Peyer's patch (tissue), 4 donors: ENCODE measurements at places on chromosomes 12 and 14.

DNA sequence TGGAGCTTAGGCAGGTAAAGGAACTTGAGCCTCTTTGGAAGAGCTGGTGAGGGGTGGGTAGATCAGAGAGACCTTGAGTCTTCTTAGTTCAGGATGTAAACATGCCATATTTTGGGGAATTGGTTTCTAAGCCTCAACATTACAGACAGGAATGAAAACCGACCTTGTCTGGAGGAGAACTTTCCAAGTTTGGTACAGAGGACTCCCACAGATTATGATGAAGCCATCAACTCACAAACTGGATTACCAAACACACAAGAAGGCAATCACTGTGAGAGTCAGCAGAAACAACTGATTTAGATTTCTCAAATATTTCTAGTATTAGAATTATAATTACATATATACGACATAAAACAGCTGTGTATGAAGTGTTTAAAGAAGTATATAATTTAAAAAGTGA is 22.3 kb upstream of the AMN1 start:
- no peak overlapping the region for H3K27ac ChIP-seq
- no peaks in the 10 kb centered on the region for H3K36me3 ChIP-seq

- DNase-seq = no peak
- no peaks in the 10 kb centered on the region for H3K4me1 ChIP-seq
- no peak overlapping the region for H3K27ac ChIP-seq
Observed at GRCh38 chr14:83924259-83924658, 1605.7 kb upstream of the FLRT2 start.

DNA sequence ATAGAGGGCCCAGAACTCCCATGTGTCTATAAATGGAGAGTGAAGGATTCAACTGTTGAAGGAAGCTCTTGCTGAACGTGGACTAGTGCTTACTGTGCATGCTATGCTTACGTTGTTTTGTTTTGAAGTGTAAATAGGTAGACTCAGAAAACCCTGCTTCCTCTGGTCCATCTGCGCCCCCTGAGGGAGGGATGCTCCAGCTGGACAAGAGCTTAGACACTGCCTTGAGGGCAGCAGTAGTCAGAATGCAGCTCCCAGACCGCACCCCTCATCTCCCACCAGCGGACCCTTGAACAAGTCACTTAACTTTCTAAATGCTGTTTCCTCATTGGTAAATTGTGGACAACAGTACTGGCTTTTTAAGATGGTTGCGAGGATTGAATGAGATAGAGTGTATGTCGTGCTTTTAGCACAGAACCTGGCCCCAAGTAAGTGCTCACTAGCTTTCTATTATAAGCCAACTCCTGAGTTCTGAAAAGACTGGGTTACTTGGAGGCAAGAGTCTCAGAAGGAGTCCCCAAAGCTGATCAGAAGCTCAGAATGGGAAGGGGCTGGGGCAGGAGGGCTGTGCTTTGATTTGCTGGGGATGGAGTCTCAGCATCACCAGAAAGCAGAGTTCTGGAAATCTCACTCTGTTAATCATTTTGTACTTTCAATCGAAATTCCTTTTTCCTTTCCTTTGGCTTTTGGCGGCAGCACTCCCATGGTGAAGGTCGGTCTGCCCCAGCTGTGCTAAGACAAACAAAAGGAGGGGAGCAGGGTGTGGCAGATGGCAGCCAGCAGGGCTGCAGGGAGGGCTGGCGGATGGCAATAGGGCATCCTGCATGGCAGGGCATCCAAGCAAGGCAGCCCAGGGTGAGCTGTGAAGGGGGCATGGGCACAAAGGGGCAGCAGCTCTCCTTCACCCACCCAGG is 15.6 kb downstream of the AGAP2 start:
- H3K36me3 ChIP-seq = no peaks in the 10 kb centered on the region
- H3K27ac ChIP-seq = no peak overlapping the region
- no peak for DNase-seq
- H3K27me3 ChIP-seq = peaks cover 4% of the 10 kb centered on the region
- H3K4me3 ChIP-seq = no peak overlapping the region

DNA sequence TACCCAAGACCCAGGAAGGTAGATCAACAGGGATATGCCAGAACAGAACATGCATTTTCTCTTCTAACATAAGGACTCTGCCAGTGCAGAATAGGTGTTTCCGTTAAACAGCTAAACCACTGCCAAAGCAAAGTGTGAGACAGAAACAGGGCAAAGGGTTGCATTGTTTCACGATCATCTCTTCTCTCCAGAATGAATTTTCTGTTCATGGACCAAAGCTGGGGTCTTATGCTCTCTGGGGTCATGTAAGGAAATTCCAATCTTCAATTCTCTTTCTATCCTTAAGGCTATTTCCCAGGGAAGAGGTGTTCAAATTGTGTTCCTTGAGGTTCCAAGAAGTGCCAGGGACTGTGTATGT is 10.9 kb downstream of the PSMB5 start:
- H3K36me3 ChIP-seq = no peaks in the 10 kb centered on the region
- no peak for DNase-seq
- H3K4me3 ChIP-seq = no peak overlapping the region
- H3K4me1 ChIP-seq = no peaks in the 10 kb centered on the region

DNA sequence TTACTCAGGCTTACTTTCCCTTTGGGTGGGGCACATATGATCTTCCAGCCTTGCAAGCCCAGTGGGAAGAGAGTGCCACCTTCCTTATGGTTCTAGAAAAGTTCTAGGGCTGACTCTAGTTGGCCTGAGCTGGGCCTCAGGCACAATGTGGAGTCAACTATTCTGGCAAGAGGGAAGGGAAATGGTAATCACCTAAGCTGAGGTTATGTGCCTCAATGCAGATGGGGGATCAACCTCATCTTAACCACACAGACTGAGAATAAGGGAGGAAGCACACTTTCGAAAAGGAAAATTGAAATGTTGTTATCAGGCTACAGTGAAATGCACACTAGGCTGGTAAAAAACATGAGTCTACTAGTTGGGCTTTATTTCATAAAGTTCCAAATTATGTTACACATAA is 77.5 kb upstream of the RMST start:
- H3K36me3 ChIP-seq = no peaks in the 10 kb centered on the region
- no peak overlapping the region for H3K27ac ChIP-seq
- no peaks in the 10 kb centered on the region for H3K4me1 ChIP-seq
- H3K27me3 ChIP-seq = no peaks in the 10 kb centered on the region

GRCh38 chr14:48936362-48936761 is 649.8 kb downstream of the RPS29 start:
- DNase-seq = no peak
- no peak overlapping the region for H3K4me3 ChIP-seq
- peaks cover 7% of the 10 kb centered on the region for H3K4me1 ChIP-seq
- no peak overlapping the region for H3K27ac ChIP-seq
- no peaks in the 10 kb centered on the region for H3K27me3 ChIP-seq

- no peaks in the 10 kb centered on the region for H3K4me1 ChIP-seq
- H3K27me3 ChIP-seq = no peaks in the 10 kb centered on the region
- no peak overlapping the region for H3K27ac ChIP-seq
- H3K4me3 ChIP-seq = no peak overlapping the region
- no peaks in the 10 kb centered on the region for H3K36me3 ChIP-seq
- DNase-seq = no peak
Observed at GRCh38 chr12:74914378-74914777, 295.3 kb downstream of the KCNC2 start.

DNA sequence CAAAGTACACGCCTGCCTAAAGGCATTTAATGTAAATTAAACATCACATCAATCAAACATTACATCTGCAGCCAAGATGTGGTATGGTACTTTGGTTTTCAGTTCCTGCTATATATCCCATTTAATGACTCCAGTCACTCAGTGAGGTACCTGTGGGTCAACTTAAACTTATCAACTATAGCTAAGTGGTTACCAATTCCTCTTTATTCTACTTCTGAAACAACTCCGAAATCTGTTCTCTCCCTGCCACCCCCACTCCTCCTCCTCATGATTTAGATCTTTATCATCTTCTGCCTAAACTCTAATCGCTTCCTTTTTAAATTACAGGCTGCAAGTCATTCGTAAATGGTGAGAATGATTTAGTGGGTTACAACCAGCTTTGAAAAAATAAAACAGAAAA is 57.9 kb downstream of the BCL2L14 start:
- no peaks in the 10 kb centered on the region for H3K36me3 ChIP-seq
- no peak for DNase-seq
- H3K27me3 ChIP-seq = no peaks in the 10 kb centered on the region
- H3K27ac ChIP-seq = no peak overlapping the region
- H3K4me3 ChIP-seq = no peak overlapping the region
- no peaks in the 10 kb centered on the region for H3K4me1 ChIP-seq

GRCh38 chr12:80763874-80764273 is 47.2 kb downstream of the MYF5 start:
- no peak for DNase-seq
- no peaks in the 10 kb centered on the region for H3K36me3 ChIP-seq
- H3K27me3 ChIP-seq = no peaks in the 10 kb centered on the region
- no peak overlapping the region for H3K27ac ChIP-seq
- H3K4me3 ChIP-seq = no peak overlapping the region

- H3K27ac ChIP-seq = no peak overlapping the region
- DNase-seq = no peak
- no peaks in the 10 kb centered on the region for H3K36me3 ChIP-seq
- H3K4me1 ChIP-seq = no peaks in the 10 kb centered on the region
- H3K4me3 ChIP-seq = no peak overlapping the region
- no peaks in the 10 kb centered on the region for H3K27me3 ChIP-seq
Observed at GRCh38 chr14:32514236-32514635, 185.1 kb downstream of the AKAP6 start.
